SW 1271 (cell line): ENCODE measurements at places on chromosomes 11 and 22.
A peak's percentile ranks its signal among the peaks of the same experiment; 100 is the strongest.

DNA sequence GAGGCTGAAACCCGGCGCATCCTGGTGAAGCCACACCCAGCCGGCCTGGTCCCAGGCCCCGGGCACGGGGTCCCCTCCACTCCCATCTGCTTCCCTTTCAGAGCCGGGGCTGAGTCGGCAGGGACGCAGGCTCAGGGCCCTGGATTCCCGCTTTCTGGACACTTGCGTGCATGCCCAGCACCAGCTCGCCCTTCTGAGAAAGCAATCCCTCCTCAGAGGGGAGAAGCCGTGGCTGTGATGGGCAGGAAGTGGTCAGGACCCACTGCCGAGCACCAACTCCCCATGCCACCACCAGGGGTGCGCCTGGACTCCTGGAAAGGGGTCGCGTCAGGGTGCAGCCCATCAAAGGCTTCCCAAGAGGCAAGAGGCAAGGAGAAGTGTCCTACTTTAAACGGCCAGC lies 15.1 kb downstream of the CDKN1C start:
- DNase-seq: no peak

DNA sequence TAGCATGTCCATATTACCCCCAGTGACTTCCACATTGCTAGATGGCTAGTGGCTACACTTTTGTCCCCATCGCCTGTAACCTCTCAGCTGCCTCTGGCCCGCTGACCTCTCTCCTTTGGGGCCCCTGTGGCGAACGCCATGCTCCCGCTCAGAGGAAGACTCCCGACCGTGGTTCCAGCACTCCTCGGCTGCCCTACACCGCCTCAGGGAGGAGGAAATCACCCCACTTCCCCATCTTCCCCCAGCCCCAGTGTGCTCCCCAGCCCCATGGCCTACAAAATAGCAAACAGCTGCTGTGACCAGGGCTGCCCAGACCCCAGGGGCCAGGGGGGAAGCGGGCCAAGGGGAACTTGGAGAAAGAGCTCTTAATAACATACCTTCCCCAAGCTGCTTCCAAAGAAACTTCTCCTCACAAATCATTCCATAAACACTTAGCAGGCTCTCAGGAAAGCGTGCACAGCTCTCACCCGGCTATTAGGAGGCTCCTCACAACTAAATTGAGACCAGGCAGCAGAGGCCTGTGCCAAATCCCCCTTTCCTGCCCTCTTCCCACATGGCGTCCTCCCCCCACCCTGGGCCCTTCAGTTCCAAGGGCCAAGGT lies 63.5 kb upstream of the WNT11 start:
- no peak for DNase-seq

GRCh38 chr22:24741769-24742168 lies 32.8 kb downstream of the PIWIL3 start:
- no peak for DNase-seq

DNA sequence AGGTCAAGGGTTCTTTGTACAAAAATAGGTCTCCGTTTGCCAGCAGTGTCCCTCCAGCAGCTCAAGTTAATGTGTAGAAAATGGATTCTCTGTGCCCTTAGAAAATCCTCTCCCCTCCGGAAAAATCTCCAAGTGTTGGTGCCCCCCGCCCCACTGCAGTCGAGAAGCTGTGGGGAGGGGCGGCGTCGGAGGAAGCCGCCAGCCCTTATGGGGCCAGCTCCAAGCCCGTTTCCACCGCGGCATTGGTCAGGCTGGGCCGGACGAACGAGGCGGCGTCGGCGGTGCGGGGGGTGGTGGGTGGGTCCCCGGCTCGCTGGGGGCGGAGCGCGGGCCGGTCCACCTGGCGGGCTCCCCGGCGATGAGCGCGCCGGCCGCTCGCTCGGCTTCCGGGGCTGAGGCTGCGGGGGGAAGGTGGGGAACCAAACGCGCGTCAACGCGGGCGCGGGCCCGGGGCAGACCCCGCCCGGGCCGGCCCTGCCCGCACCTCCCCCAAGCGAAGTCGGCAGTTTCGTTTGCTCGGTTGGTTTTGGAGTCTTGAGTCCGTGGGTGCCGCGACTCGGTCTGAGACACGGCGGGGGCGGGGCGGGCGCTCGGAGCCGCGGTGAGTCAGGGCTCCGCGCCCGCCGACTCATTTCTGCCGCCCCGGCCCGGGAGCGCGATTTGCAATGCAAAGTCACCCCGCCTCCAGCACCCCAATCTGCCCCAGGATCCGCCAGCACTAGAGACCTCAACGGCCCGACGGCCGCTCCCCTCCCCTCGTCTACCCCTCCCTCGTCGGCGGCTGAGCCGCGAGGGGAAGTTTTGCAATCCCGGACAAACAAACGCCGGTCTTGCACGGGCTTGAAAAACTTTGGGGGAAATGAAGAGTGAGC lies 1.4 kb downstream of the ASCL2 start:
- no peak for DNase-seq

GRCh38 chr22:20590477-20591294 lies 83.3 kb downstream of the MED15 start:
- DNase-seq: no peak

DNA sequence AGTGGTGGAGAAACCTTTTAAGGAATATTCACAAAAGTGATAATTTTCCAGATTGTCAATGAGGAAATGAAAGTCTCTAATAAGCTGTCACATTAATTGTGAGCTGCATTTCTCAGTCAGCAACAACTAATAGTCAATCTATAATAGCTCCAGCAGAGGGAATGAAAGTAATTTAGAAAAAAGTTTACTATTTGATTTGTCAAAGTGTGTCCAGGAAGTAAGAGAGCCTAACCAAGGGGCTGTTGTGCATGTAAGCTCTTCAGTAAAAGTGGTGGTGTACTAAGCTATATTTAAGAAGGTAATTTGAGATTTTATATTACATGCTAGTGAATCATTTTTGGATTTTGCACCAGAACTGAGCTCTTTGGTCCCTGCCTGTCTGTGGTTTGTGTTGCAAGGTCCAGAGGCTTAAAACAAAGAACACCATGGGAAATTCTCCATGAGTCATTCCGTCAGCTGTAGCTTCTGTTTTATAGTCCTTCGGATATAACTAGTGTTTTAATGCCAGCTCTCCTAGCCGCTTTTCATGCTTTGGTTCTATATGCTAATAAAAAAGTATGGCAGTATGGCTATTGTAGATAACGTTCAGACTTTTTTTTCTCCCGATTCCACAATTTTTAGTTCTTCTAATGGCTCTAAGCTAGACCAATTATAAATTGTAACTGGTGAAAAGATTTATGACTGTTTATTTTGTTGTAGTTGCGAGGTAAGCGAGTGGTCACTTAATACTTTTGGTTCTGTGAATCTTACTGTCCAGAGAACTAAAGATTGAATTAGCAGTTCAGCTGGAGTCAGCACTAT lies 64.6 kb downstream of the ARHGEF12 start:
- DNase-seq: peak; percentile 89

- no peak for DNase-seq
These were observed 3.5 kb downstream of the IGF2 start for GRCh38 chr11:2135648-2136201.

GRCh38 chr11:85673393-85673792 lies 8.5 kb upstream of the CREBZF start:
- no peak for DNase-seq

- no peak for DNase-seq
These were observed 35.8 kb downstream of the GRAMD4 start for GRCh38 chr22:46655861-46656608.

- no peak for DNase-seq
These were observed 500.1 kb downstream of the BRD1 start for GRCh38 chr22:49327411-49328117.

DNA sequence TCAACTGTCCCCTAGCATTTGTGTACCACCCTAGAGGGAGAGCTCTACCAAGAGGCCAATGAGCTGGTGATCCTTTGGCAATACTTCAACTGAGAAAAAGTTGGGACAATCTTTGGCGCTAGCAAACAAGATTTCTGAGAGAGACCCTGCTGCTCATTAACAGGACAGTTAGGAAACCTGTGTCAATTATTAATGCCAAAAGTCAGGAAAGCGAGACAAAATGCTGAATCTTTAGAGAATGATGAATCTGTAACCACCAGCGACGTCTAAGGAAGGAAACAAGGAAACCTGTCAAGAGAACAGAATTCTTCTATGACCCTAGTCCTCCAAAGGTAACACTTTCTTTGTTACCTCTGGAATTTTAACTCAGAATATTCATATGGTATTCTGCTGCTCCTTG lies 19.9 kb downstream of the LARGE2 start:
- DNase-seq: no peak

DNA sequence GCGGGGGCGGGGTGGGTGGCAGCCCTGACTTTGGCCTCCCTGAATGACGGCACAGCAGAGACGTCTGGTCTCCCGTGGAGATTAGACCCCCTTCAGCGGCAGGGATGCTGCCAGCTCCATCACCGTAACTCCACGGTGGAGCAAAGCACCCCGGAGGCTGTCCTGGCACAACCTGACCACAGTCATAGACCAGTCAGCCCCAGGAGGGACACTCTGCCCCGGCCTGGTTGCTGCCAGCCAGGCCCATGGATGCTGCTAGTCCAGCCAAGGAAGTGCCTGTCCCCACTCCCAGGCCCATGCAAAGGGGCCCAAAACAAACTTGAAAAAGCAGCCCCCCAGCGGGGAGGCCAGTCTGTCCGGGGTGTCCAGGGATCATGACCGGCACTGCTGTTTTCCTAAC lies 11.5 kb upstream of the ANO1 start:
- no peak for DNase-seq
